ENCODE measurements at places on chromosomes 1 and 21.

GRCh38 chr21:21156957-21157356 lies 158.7 kb downstream of the NCAM2 start:
- no peak for DNase-seq

DNA sequence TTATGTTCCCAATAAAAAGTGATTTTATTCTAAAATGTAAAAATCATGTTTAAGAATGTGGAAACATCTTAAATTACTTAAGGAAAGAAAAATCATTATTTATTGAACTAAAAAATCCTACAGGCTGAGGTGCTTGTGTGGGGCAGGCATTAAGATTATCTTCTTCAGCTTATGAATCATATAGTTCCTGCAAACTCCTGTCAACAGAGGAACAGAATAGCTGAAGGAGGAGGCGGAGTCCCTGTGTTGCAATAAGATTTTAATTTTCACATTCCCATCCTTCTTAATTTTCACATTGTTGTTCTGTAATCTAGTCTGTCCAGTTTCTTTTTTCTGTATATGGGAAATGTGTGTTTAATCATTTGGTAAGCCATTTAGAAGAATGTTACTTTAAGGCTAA lies 20.6 kb upstream of the OLFML3 start:
- DNase-seq: no peak

DNA sequence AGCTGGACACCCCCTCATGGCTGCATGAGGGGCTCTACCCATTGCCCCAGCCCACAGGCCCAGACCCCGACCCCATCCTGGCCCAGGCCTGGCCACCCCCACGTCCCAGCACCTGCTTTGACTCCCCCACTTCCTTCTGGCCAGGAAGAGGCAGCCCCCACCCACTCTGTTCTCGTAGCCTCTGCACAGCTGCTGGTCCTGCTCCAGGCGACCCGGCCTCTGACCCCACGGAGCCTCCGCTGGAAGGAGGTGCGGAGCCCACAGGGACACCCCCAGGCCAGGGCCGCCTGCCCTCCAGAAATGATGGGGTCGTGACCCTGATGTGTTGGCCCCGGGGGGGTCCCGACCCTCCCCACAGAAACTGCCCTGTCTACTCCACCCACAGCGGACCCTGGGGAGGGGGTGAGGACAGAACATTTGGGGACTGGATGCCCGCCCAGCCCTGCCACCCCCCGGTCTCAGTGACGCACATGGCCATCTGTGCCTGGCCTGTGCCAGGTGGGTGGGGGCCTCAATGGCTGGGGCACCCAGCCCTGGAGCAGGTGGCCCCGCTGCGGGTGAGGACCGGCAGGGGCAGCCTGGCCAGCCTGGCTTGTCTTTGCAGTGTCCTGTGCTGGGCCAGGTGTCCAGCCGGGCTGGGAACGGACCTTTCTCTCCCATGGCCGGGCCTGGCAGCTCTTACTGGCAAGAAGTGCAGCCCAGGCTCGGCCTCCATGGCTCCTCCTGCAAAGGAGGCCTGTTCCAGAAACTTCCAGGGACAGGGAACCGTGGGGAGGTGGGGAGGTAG lies 78.6 kb downstream of the MORN1 start:
- peak; percentile 34 for DNase-seq

- no peak for DNase-seq
Observed at GRCh38 chr1:43669878-43670277, 19.9 kb downstream of the KDM4A start.

GRCh38 chr1:155272466-155273342 lies 600 bp downstream of the CLK2 start:
- no peak for DNase-seq

- DNase-seq: no peak
Observed at GRCh38 chr1:112548547-112548946, 39.8 kb downstream of the WNT2B start.

- DNase-seq: no peak
Observed at GRCh38 chr1:245142171-245142798, 12.5 kb upstream of the KIF26B start.

DNA sequence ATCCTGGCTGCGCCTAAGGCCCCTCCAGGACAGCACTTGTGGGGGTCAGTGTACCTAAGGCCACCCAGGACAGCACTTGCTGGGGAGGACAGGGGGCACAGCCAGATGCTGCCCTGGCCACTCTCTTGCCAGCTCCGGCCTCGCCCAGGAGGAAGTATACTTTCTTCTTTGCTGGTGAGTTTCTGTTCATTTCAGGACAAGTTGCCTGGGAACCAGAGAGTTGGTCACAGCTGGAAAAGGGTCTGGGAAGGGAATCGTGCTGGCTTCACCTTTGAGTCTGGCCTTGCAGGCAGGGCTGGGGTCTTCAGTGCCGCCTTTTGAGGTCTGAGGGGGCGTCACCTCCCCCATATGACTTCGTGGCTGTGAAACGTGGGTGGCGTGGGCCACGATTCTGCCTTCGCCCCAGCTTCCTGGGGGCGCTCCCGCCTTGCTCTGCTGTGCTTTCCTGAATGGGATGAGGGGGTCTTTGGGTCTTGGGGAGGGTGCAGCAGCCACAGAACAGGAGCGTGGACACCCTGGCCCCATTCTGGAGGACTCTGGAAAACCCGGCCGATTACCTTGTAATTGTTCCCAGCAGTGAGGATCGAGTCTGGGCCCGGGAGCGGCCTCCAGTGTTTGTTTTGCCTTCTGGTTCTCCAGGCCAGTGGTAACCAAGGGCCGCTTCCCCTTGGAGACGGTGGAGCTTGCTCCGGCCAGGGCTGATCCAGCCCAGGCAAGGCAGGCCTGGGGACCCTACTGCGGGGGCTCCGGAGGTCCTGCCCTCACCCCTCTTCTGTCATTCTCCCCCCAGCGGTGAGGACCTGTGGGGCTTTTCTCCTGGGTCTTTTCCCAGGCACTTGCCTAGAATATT lies 45.9 kb downstream of the SPSB1 start:
- no peak for DNase-seq
